ENCODE measurements at places on chromosomes 1 and 21.

- no peak for DNase-seq
Observed at GRCh38 chr1:20442920-20443625, 42.9 kb downstream of the CAMK2N1 start.

DNA sequence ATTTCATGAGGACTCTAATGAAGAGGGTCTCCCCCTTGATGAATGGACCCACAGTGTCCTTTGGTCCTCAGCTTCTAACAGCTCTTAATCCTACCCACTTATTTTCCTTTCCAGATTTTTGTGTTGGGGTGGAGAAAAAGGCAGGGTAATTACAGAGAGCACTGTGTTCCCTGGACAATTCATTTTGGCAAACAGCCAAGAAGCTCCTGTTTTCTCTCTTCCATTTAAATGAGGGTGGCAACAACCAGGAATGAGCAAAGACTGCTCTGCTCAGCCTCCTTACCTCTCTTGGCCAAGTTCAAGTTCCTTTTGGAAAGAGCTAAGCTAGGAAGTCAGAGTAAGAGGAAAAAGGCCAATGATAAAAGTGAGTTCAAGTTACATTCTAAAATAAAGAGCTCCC is 11.9 kb downstream of the XKR8 start:
- DNase-seq: no peak

DNA sequence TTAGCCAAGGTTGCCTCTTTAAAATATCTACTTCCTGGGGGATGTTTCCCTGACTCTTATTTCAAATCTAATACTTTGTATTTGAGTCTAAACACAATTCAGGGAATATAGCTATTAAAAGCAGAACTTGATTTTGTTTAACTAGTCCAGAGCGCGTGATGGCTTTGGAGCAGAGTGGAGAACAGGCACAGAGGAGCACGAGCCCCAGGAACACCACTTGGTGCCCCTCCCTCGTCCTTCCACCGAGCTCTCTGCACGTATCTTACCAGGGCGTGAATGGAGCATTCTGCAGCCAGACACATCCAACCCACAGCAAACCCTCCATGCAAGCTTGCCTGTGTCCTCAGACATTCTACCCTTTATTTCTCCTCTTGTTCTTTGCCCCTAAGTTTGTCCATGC is 14.1 kb downstream of the KIF26B start:
- DNase-seq: no peak

DNA sequence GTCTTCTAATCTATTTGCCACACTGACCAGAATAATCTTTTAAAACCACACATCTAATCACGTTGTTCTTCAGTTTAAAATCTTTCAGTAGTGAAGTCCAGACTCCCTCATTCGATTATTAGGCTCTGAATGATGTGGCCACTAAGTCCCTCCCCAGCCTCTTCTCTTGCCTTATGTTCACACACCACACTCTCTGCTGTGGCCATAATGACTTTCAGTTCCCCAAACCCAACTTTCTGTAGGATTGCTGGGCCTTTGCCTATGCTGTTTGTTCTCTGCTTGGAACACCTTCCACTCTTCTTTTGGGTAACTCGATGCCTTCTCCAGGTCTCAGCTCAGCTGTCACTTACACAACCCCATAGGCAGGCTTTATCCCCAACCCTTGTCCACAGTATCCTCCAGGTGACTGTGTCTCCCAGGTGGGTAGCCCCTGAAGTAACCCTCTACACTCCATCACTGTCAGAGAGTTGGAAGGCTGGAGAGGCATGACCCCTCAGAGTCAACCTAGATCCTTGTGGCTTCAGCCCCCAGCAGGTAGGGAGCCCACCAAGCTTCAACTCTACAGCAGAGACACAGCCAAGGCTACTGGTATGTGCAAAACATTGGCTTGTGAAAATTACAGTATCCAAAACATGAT is 8.4 kb upstream of the SLC37A1 start:
- DNase-seq: no peak

DNA sequence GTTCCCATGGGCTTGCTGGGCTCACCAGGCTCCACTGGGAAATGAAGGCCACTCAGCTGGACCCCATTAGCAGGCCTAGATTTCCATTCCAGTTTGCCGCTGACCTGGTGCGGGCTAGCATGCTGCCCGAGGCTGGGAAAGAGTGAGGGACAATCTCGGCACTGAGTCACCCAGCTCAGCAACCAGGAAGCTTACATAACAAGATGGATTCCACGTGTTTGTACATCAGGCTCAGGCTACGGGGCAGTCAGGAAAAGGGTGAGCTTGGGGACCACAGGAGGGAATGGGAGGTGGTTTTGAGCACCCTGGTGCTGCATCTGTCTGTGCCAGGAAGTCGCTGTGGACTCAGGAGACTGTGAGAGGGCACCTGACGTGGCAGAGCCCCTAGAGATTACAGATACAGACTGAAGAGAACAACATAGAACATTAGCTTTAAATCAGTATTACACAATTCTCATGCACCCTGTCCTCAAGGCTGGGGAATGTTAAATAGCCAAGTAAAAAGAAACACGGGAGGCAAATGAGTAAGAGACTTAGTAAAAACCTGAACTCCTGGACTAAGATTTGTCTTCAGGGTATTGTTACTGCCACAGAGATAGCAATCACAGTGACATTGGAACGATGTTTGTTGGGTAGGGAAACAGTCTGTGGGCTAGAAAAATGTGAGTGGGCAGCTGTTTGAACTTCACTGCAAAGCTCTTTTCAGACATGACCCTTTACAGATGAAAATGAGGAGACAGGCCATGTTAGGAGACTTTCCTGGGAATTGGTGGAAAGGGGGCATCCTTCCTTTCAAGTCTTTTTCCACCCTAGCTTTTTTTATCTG is 51.1 kb downstream of the GLUL start:
- no peak for DNase-seq

DNA sequence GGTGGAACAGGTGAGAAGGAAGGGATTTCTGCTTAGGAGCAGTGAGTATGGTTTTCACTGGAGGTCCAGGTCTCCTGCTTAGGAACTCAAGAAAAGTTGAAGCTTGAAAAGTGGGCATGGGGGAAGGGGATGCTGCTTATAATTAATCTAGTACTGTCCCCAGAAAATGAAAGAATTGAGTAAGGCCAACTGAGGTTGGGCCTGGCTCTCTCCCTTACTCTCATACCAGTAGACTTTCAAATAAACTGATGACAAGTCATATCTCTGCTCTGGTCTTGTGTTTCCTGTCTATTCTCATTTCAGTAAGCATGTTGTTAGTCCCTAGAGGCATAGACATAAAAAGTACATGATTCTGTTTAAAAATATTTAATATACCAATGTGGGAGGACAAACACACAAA is 26.4 kb downstream of the CD48 start:
- no peak for DNase-seq

- DNase-seq: no peak
Observed at GRCh38 chr1:16396591-16396990, 29.5 kb downstream of the SZRD1 start.

DNA sequence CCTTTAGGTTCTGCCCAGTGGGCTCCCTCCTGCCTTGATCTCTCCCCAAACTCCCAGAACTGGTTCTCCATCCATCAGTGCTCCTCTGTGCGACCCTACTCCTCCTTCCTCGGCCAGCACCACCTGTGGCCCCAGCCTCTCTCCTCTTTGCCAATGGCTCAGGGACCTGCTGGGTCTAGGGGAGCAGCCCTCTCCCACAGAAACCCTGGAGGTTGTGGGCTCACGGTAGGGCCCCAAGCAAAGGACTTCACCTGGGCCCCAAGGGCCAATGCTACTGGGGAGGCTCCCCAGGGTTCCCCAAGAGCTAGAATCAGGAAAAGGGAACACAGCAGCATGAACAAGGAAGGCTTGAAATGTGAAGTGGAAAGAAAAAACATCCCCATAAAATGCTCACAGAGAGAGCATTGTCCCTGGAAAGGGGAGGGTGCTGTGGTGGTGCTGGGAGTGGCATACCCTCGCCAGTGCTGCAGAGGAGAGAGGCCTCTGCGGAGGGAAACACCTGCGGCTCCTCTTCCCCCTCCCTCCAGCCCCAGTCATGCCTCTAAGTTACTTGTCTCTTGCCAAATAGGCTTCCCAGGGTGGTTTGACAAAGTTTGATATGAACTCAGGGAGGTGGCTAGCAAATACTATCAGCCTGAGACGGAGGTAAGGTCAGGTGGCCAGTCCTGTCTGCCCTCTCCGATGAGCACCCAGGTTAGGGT is 2.5 kb downstream of the TMEM63A start:
- no peak for DNase-seq

DNA sequence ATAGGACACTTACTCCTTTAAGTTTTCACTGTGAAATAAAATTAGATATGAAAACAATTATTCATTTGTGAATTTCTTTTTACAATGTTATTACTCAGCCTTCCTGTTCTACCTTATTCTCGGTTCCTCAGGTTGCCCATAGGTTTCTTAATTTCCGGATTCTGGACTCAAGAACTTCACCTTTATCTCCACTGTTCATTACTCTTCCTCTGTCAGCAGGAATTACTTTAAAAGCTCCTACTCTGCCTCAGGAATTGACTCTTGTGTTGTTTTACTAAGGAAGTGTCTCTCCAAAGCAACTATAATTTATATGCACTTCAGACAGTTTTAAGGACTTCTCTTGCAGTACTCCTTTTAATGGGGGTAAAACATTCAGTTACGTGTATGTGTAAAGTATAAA is 123.8 kb downstream of the OSBPL9 start:
- DNase-seq: no peak

DNA sequence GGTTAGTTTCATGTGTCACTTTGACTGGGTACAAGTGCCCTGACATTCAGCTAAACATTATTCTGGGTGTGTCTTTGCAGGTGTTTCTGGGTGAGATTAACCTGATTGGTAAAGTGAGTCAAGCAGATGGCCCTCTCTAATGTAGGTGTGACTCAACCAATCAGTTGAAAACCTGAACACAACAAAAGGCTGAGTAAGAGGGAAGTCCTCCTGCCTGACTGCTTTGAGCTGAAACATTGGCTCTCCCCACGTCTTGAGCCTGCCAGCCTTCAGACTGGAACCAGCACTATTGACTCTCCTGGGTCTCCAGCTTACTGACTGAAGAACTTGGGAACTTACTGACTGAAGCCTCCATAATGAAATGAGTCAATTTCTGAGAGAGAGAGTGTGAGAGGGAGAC is 70.0 kb upstream of the C21orf91 start:
- no peak for DNase-seq

- DNase-seq: no peak
Observed at GRCh38 chr1:45299981-45300668, 26.6 kb upstream of the HPDL start.

- no peak for DNase-seq
Observed at GRCh38 chr1:23149114-23149513, 19.5 kb downstream of the LUZP1 start.

DNA sequence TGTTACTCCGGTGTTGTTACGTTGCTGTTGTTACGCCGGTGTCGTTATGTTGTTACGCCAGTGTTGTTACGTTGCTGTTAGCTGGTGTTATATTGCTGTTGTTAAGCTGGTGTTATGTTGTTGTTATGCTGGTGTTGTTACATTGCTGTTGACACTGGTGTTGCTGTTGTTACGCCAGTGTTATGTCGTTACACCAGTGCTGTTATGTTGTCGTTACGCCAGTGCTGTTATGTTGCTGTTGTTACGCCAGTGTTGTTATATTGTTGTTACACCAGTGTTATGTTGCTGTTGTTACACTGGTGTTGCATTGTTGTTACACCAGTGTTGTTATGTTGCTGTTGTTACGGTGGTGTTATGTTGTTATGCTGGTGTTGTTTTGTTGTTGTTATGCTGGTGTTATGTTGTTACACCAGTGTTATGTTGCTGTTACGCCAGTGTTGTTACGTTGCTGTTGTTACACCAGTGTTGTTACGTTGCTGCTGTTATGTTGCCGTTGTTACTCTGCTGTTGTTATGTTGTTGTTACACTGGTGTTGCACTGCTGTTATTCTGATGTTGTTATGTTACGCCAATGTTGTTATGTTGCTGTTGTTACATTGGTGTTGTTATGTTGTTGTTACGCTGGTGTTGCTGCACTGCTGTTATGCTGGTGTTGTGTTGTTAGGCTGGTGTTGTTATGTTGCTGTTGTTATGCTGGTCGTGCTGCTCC is 25.6 kb downstream of the H6PD start:
- DNase-seq: no peak

- DNase-seq: no peak
Observed at GRCh38 chr1:111585447-111586086, 34.0 kb upstream of the RAP1A start.

- DNase-seq: no peak
Observed at GRCh38 chr1:104699433-104699832, 949.7 kb downstream of the AMY1C start.

- DNase-seq: no peak
Observed at GRCh38 chr1:228240411-228241240, 32.8 kb downstream of the OBSCN start.

DNA sequence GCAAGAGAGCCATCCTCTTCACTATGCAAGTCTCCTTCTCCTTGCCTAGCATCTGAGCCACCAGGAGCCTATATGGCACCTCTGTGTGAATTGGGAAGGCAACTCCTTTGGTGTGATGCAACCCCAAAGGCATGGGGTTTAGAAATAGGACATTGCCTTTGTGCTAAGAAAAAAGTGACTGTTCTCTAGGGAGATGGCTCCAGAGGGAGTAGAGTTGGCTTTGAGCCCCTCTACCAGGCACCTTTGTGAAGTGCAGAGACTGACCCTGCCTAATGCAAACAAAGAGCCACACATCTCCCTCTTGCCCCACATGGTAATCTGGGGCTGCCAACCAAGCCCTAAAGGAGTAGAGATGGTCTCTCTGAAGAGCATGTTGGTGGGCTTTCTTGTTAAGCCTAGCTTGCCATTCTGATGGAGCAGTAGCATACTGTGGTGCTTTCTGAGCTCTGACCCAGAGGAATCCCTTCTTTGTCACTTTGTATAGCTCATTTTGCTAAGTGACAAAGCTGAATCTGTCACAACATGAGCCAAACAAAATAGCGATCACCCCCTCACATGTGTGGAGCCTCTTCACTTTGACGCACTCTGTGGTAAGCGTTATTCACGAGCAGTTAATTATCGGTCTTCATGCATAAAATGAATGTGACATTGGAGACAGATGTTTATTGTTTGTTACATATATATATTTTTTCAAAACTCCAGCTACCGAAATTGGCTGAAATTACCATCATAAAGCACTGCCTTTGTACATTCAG is 74.4 kb downstream of the RWDD3 start:
- no peak for DNase-seq

DNA sequence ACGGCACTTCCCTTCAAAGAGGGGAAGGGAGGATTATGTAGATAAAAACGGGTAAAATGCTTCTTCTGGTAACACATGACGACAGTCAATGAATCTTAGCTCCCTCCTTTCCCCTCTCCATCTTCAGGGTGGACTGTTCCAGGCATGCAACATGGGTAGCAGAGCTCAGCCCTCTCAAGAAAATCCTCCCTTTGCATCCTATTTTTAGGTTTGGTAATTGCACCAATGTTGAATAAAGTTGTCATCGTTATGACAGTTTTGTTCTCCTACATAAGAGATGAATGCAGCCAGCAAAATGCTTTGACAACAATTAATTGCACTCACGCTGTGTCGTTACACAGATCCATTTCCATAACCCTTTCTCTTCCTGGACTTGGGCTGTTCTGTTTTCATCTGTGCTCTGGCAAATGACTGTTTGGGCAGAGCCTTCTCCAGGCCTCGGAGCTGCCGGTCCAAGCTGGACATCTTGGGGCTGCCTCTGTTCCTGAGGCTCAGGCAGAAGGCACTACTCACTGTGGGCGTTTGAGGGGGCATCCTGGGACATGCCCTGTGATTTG is 127.6 kb downstream of the CNIH3 start:
- DNase-seq: no peak
